ENCODE measurements at places on chromosomes 1 and 21. TPM values are rescaled to one million over a fixed set of nuclear protein-coding genes. Genes with fewer than 3 reads are reported as not detected.

The C1orf141 gene
- polyA plus RNA-seq: not detected

The HPDL gene
- 1.2 TPM for polyA plus RNA-seq

The SELL gene
- polyA plus RNA-seq: 2,162 TPM

The RIPPLY3 gene
- not detected for polyA plus RNA-seq

The TFB2M gene
- polyA plus RNA-seq: 20.8 TPM

The RHD gene
- not detected for polyA plus RNA-seq

The GFI1 gene
- polyA plus RNA-seq: 5.6 TPM

The LCE3D gene
- not detected for polyA plus RNA-seq

The CBS gene
- 0.09 TPM for polyA plus RNA-seq

The LCA5L gene
- not detected for polyA plus RNA-seq

The TNNT2 gene
- not detected for polyA plus RNA-seq

The LMX1A gene
- not detected for polyA plus RNA-seq

The RGS8 gene
- polyA plus RNA-seq: not detected

The GPR161 gene
- polyA plus RNA-seq: not detected

The OLIG2 gene
- not detected for polyA plus RNA-seq
